COR-L47 (cell line): ENCODE measurements at places on chromosomes 13 and 19.

DNA sequence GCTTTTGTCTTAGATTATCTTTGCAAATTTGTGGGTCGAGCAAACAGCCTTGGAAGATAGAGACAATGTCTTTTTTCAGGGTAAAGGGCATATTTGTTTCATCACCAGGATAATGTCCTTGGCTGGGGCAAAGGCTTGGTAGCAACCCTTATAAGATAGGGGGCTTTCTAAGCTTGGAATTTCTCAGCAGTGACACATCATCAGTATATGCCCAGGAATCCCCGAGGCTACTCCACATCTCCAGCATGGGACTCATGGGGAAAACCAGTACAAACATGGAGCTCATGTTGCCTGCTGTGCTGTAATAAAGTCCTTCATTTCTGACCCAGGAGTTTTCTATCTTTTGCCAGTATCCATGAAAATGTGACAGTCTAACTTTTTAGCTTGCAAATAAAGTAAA lies 77.1 kb downstream of the DCLK1 start:
- no peak for DNase-seq

DNA sequence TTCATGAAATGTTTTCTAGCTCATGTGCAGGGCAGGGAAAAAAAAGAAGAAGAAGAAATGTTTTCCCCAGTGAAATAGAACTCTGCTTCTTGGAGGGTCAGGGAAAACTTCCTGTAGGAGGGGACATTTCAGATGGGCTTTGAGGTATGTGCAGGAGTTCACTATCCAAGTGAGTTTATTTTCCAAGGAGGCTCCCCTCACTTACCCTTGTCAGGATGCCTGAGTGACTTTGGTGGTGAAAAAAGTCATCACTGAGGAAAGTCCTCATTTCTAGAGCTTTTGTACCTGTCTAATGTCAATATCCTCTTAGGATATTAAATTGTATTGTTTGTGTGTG lies 656 bp upstream of the C3 start:
- DNase-seq, result no peak

DNA sequence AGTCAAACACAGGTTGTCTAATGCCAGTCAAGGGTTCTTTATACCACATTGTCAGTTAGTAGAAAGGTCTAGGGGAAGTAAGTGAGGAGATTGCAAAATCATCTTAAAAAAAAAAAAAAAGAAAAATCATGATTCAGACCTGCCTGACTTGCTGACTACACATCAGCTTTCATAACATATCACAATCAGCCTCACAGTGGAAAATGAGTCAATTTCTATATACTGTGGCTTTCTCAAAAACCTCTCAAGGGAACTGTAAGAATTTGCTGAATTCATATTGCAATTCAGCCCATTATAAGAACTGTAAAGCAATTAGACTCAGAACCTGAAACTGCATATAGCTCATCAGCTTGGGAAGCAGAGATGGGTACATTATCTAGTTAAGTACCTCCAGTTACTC lies 75.3 kb upstream of the GPC6 start:
- DNase-seq, result no peak

DNA sequence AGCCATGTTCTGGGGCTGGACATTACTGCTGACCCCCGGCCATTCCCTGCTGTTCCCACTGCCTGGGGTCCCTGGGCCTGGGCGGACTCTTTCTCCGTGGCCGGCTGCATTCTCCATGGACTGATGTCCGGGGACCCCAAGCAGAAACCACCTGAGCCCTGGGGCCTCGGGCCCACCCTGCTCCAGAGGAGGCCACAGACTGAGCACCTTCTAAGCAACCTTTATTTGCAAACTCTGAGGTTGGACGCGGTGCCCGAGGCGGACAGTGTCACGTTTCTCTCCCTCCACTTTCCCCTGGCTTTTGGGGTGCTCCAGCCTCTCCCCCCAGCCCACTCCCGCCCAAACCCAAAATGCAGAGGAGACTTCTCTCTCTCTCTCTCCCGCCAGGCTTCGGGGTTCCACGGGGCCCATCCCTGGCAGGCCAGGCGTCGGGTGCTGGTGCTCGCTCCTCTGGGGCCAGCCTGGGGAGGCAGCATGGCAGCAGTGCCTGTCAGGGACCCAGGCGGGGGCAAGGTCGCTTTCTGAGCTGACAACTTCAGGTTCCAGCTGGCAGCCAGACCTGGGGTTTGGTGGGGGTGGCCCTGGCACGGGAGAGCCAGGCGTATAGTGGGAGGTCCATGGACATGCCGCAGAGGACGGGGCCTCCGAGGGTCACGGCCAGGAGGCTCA lies 2.3 kb upstream of the C19orf25 start:
- no peak for DNase-seq

- no peak for DNase-seq
Measured at GRCh38 chr19:45574526-45574925, 10.1 kb downstream of the OPA3 start.

- peak; percentile 32 for DNase-seq
Measured at GRCh38 chr19:294946-295686, 3.9 kb upstream of the PLPP2 start.

- DNase-seq, result no peak
Measured at GRCh38 chr13:32751340-32751739, 165.1 kb downstream of the PDS5B start.
